ENCODE measurements at places on chromosomes 4 and X.

- no peak for DNase-seq
These were observed 16.8 kb downstream of the DCAF8L1 start for GRCh38 chrX:27964432-27964831.

GRCh38 chr4:38189445-38189844 is 229.2 kb downstream of the PTTG2 start:
- DNase-seq = peak; percentile 3

DNA sequence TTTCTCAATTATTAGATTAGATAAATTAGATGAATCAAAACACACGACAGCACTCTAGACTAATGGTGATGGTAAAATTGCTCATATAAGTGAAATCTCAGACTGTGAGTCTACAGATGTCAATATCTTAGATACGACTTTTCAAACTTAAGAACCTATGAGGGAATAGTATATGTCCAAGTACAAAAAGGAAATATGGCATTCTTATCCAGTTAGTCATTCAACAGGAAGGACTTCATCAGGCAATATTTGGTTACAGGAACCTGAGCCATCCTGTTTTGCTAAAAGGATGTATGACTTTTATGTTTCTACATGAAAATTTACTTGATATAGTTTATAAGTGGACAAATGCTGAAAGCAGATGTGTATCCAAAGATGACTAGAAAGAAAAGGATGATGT is 107.0 kb downstream of the CT47B1 start:
- no peak for DNase-seq

DNA sequence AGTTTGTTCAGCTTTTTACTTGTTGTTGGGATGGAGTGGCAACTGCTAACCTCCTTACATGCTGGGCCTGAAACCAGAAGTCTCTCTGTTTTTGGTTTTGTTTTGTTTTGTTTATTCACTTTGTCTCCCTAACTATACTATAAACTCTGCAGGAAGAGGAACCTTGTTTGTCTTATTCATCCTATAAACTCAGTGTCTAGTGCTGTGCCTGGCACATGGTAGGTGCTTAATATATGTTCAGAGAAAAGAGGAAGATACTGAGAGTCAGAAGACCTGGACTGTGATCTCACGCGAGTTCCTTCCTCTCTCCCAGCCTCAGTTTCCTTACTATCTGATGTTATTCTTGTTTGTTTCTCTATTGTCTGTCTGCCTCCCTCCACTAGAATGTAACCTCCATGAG is 71.3 kb downstream of the PRPS1 start:
- no peak for DNase-seq

GRCh38 chr4:40613456-40613855 is 16.2 kb downstream of the RBM47 start:
- DNase-seq = no peak

- DNase-seq = no peak
These were observed 2.4 kb downstream of the CXCR3 start for GRCh38 chrX:71615954-71616353.

Measured in CD4-positive, alpha-beta T cell treated with Interferon gamma for 1 hour (primary cell).